ENCODE measurements at places on chromosomes 2 and 18. TPM values are rescaled to one million over a fixed set of nuclear protein-coding genes. Genes with fewer than 3 reads are reported as not detected.
A peak's percentile ranks its signal among the peaks of the same experiment; 100 is the strongest.

SIX3 gene
- not detected for total RNA-seq

FN1 gene
- 1,092 TPM for total RNA-seq

SH2D6 gene
- total RNA-seq: not detected

C2orf66 gene
- not detected for total RNA-seq

CPLX4 gene
- not detected for total RNA-seq

DAPL1 gene
- not detected for total RNA-seq

TMEM178A gene
- total RNA-seq: 4.3 TPM

HTR2B gene
- total RNA-seq: 7.3 TPM

SULT1C2 gene
- total RNA-seq: not detected

GBX2 gene
- total RNA-seq: not detected

FABP1 gene
- total RNA-seq: not detected

SCN2A gene
- total RNA-seq: 0.39 TPM

WDFY1 gene
- 16.8 TPM for total RNA-seq

- H3K36me3 ChIP-seq: no peaks in the 10 kb centered on the region
- no peaks in the 10 kb centered on the region for H3K27me3 ChIP-seq
- no peak overlapping the region for H3K4me3 ChIP-seq
- H3K27ac ChIP-seq: no peak overlapping the region
- no peak for DNase-seq
Observed at GRCh38 chr18:51321696-51322095, 124.2 kb upstream of the MEX3C start.

DNA sequence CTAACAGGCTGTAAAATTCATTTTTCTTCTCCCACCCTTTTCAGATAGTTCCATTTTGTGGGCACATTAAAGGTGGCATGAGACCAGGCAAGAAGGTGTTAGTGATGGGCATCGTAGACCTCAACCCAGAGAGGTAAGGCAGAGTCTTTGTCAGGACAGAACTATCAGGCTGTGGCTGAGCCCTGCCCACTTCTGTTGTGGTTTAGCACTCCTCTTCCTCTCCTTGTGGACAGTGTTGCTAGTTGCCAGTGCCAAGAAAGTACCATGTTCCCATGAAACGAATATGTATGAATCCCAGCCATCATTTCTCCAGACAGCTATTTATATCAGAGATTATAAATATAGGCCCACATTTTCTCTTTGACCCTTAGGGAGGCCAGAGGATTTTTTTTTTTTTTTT lies 1.6 kb downstream of the LGALSL start:
- peak overlapping the region; percentile 97 for H3K27ac ChIP-seq
- DNase-seq: no peak
- peak overlapping the region; percentile 92 for H3K4me3 ChIP-seq
- H3K36me3 ChIP-seq: peaks cover 27% of the 10 kb centered on the region

GRCh38 chr2:159195697-159196096 lies 90.8 kb downstream of the WDSUB1 start:
- peaks cover 41% of the 10 kb centered on the region for H3K36me3 ChIP-seq
- H3K4me3 ChIP-seq: no peak overlapping the region
- H3K27ac ChIP-seq: peak overlapping the region; percentile 73
- no peaks in the 10 kb centered on the region for H3K27me3 ChIP-seq
- H3K4me1 ChIP-seq: peaks cover 51% of the 10 kb centered on the region

DNA sequence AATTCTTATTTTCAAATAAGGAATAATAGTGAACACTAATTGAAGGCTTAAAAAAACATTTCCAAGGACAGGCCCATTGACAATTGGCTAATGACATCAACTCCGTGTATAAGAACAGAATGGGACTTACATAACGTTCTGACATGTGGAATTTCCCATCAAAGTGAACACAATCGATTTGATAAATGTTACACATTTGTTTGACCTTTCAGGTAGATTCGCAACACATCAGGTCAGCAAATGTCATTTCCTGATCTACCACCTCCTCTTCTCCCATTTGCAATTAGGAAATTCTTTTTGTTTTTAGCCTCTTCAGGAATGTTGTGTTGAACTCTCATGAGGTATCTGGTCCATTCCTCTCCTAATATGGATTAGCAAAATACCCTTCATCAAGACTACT lies 292.9 kb upstream of the SLC14A2 start:
- H3K27ac ChIP-seq: no peak overlapping the region
- no peak overlapping the region for H3K4me3 ChIP-seq
- no peak for DNase-seq
- H3K27me3 ChIP-seq: no peaks in the 10 kb centered on the region
- H3K4me1 ChIP-seq: no peaks in the 10 kb centered on the region

DNA sequence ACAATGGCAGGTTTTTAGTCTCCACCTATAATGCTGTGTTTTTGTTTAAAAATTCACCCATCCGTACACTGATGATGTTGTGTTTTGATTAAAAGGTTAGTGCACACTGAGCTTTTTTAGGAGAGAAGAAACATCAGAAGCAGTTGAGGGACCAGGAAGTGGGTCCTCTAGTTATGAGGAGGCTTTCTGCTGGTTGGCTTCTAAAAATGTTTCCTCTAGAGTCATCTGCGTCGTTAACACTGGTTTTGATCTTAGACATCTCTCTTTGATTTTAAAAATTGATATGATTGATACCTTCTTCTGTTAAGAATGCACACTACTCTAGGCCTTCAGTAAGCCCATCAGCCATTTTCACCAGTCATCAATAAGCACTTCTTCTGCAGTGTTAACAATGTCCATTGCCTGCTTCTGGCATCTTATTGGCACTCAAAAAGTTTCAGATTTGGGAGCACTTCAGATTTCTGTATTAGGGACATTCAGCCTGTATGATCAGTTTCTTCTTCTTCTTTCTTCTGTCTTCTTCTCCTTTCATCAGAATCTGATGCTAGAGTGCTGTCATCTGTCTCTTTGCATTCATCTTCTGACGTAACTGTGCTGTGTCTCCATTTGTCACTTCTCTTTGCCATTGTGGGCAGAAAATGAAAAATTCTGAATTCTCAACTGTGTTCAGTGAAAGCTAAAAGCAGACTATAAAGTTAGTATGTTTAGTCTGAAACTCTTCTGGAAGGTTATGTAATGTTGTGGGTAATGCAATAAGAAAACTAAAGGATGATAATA lies 56.3 kb downstream of the PHLPP1 start:
- no peak for DNase-seq
- no peak overlapping the region for H3K4me3 ChIP-seq
- no peaks in the 10 kb centered on the region for H3K27me3 ChIP-seq
- H3K36me3 ChIP-seq: no peaks in the 10 kb centered on the region
- no peak overlapping the region for H3K27ac ChIP-seq

GRCh38 chr2:11254100-11254536 lies 90.3 kb downstream of the ROCK2 start:
- peaks cover 1% of the 10 kb centered on the region for H3K36me3 ChIP-seq
- no peaks in the 10 kb centered on the region for H3K4me1 ChIP-seq
- no peak overlapping the region for H3K27ac ChIP-seq
- no peaks in the 10 kb centered on the region for H3K27me3 ChIP-seq
- no peak overlapping the region for H3K4me3 ChIP-seq

- no peaks in the 10 kb centered on the region for H3K27me3 ChIP-seq
- H3K27ac ChIP-seq: no peak overlapping the region
- no peak overlapping the region for H3K4me3 ChIP-seq
- H3K36me3 ChIP-seq: no peaks in the 10 kb centered on the region
- no peaks in the 10 kb centered on the region for H3K4me1 ChIP-seq
- DNase-seq: no peak
Observed at GRCh38 chr18:8996771-8997432, 105.6 kb upstream of the NDUFV2 start.

GRCh38 chr2:240926516-240927389 lies 20.6 kb downstream of the CROCC2 start:
- H3K4me1 ChIP-seq: no peaks in the 10 kb centered on the region
- H3K27me3 ChIP-seq: no peaks in the 10 kb centered on the region
- H3K4me3 ChIP-seq: peak overlapping the region; percentile 11
- DNase-seq: peak; percentile 69

- no peaks in the 10 kb centered on the region for H3K36me3 ChIP-seq
- peak; percentile 79 for DNase-seq
- no peaks in the 10 kb centered on the region for H3K4me1 ChIP-seq
Observed at GRCh38 chr2:241859436-241860183, 916 bp upstream of the PDCD1 start.

GRCh38 chr2:73106791-73107190 lies 6.0 kb downstream of the RAB11FIP5 start:
- no peak overlapping the region for H3K4me3 ChIP-seq
- no peaks in the 10 kb centered on the region for H3K27me3 ChIP-seq
- peak overlapping the region; percentile 42 for H3K27ac ChIP-seq
- DNase-seq: no peak
- peaks cover 73% of the 10 kb centered on the region for H3K4me1 ChIP-seq
- no peaks in the 10 kb centered on the region for H3K36me3 ChIP-seq

DNA sequence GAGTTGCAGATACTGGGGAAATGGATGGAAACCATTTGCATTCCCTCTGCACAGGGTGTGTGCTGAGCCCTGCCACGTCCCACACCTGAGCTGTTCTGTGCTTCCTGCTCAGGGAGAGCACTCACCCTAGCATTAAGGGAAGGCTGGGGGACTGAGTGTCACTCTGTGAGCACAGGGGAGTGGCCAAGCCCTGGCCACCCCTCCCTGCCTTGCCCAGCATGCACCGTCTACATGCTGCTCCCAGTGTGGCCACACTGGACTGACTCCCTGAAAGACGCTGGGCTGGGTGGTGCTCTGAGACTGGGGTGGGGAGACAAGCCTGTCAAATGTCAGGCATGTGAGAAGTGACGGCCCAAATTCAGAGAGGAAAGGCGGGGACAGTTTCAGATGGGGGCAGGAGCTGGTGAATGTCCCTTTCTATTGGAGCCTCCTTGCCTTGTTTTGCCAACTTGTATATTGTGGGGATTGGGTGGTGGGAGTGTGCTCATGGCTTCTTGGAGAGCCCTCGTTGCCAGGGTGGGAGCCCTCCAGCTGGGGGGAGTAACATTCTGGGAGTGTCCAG lies 298.4 kb upstream of the HS6ST1 start:
- no peak for DNase-seq
- no peak overlapping the region for H3K4me3 ChIP-seq
- no peaks in the 10 kb centered on the region for H3K27me3 ChIP-seq
- H3K27ac ChIP-seq: no peak overlapping the region

DNA sequence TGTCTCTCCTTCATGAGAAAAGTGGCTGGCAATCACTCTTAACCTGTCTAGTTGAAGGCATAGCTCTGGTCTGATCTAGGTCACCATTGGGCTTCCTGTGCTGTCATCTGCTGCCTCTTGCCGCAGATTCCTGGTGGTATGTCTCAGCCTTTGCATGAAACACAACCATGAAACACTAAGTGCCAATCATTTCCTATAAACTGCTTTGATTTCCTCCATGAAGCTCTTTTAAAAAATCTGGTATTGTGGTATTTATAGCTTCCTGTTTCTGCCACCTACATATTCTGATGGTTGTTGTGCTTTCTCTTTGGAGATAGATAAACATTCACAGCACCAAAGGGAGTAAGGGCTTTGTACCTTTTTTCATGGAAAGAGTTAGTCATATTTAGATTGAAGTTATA lies 120.0 kb upstream of the EPC2 start:
- H3K4me3 ChIP-seq: no peak overlapping the region
- no peaks in the 10 kb centered on the region for H3K27me3 ChIP-seq
- DNase-seq: no peak
- no peaks in the 10 kb centered on the region for H3K36me3 ChIP-seq

GRCh38 chr18:75037689-75037955 lies 171.3 kb downstream of the PTGR3 start:
- H3K27ac ChIP-seq: peak overlapping the region; percentile 6
- no peak overlapping the region for H3K4me3 ChIP-seq
- no peaks in the 10 kb centered on the region for H3K4me1 ChIP-seq
- DNase-seq: no peak
- no peaks in the 10 kb centered on the region for H3K36me3 ChIP-seq

DNA sequence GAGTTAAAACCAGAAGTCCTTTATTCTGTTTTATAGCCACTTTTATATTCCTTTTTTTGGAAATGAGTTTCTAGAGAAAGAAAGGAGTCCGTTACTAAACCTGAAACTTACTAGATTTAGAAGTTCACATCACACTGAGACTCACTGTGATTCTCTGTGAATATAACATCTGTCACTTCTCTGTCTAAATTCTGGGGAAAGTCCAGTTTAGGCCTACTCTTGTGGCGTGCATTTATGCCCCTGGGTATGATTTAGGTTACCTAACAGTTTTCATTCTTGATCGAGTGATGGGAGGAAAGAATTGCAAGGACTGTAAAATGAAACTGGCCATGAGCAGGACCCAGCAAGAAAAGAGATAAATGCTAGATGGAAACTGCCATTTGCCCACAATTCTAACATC lies 449.6 kb downstream of the SPAG16 start:
- no peak overlapping the region for H3K27ac ChIP-seq
- no peaks in the 10 kb centered on the region for H3K36me3 ChIP-seq
- H3K27me3 ChIP-seq: no peaks in the 10 kb centered on the region
- no peak overlapping the region for H3K4me3 ChIP-seq

GRCh38 chr2:229300790-229301189 lies 29.7 kb upstream of the PID1 start:
- no peaks in the 10 kb centered on the region for H3K27me3 ChIP-seq
- H3K4me1 ChIP-seq: peaks cover 5% of the 10 kb centered on the region
- DNase-seq: no peak
- no peak overlapping the region for H3K27ac ChIP-seq

- DNase-seq: no peak
- no peaks in the 10 kb centered on the region for H3K27me3 ChIP-seq
- no peak overlapping the region for H3K27ac ChIP-seq
- H3K36me3 ChIP-seq: peaks cover 60% of the 10 kb centered on the region
Observed at GRCh38 chr2:157760949-157761348, 115.2 kb downstream of the ACVR1 start.

- DNase-seq: no peak
- no peaks in the 10 kb centered on the region for H3K4me1 ChIP-seq
- H3K4me3 ChIP-seq: no peak overlapping the region
- no peaks in the 10 kb centered on the region for H3K36me3 ChIP-seq
Observed at GRCh38 chr2:210046851-210047500, 44.5 kb downstream of the RPE start.

GRCh38 chr18:58221060-58221725 lies 177.2 kb downstream of the NEDD4L start:
- H3K27me3 ChIP-seq: no peaks in the 10 kb centered on the region
- H3K36me3 ChIP-seq: no peaks in the 10 kb centered on the region
- DNase-seq: no peak
- H3K4me3 ChIP-seq: no peak overlapping the region
- no peaks in the 10 kb centered on the region for H3K4me1 ChIP-seq

DNA sequence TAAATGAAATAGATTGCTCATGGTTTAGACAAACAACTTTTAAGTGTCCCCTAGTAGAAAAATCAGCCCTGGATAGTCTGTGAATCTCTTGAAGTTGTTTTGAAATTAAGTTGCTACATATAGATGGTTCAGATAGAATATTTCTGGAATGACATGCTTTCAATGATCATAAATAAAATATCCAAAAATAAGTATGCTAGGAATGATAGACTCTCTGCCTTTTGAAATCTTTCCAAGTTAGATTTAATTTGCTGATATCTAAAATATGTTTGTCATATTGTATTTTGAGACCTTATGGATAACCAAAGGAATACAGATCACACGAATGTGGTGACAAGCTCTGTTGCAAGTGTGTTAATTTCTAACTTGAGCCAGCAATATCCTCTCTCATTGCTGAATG lies 488.7 kb downstream of the THSD7B start:
- H3K27me3 ChIP-seq: no peaks in the 10 kb centered on the region
- H3K4me1 ChIP-seq: no peaks in the 10 kb centered on the region
- no peak for DNase-seq

GRCh38 chr18:69898241-69898861 lies 49.3 kb downstream of the CD226 start:
- H3K4me3 ChIP-seq: no peak overlapping the region
- no peaks in the 10 kb centered on the region for H3K4me1 ChIP-seq
- no peaks in the 10 kb centered on the region for H3K27me3 ChIP-seq
- no peak overlapping the region for H3K27ac ChIP-seq
- no peaks in the 10 kb centered on the region for H3K36me3 ChIP-seq

- H3K36me3 ChIP-seq: no peaks in the 10 kb centered on the region
- H3K27ac ChIP-seq: peak within 1 kb of the TSS; percentile 88
Observed at GRCh38 chr2:42568401-42569115, at the start of gene MTA3. TSS of gene MTA3 (plus strand) at chr2:42568632. CDS start at chr2:42568746, 114 bp downstream.

- H3K27me3 ChIP-seq: no peaks in the 10 kb centered on the region
- DNase-seq: no peak
- H3K4me1 ChIP-seq: no peaks in the 10 kb centered on the region
- peaks cover 5% of the 10 kb centered on the region for H3K36me3 ChIP-seq
Observed at GRCh38 chr2:169599568-169599967, 15.4 kb downstream of the PPIG start.
